ENCODE measurements at places on chromosomes 12 and 14. TPM values are rescaled to one million over a fixed set of nuclear protein-coding genes. Genes with fewer than 3 reads are reported as not detected.
A peak's percentile ranks its signal among the peaks of the same experiment; 100 is the strongest.

TSPAN9 gene
- 1.0 TPM for total RNA-seq

SLC16A7 gene
- total RNA-seq = 43.7 TPM

C12orf54 gene
- total RNA-seq = not detected

CRACR2A gene
- 27.0 TPM for total RNA-seq

CBLN3 gene
- total RNA-seq = 4.5 TPM

TM7SF3 gene
- 44.0 TPM for total RNA-seq

GRCh38 chr12:19904819-19905218 is 463.5 kb upstream of the PDE3A start:
- DNase-seq = no peak

- no peak for DNase-seq
Observed at GRCh38 chr12:89648211-89648930, 60.3 kb downstream of the ATP2B1 start.

DNA sequence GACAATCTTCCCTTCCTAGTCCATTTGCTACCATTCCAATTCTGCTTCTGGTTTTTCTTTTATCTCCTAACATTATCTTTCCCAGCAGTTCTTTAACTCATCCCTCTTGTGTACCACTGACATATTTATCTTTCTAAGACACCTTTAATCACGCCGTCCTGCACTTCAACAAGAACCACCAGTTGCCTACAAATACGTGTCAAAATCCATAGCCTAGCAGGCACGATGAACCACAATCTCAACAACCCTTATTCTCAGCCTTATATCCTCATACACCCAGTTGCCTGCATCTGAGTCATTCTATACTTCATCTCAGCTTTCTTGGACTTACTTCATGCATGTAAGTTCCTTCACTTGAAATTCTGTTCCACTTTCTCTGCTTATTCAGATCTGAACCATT is 16.4 kb upstream of the ST8SIA1 start:
- no peak for DNase-seq

- DNase-seq = peak; percentile 80
Observed at GRCh38 chr14:69708586-69709560, 58.1 kb upstream of the SRSF5 start.

DNA sequence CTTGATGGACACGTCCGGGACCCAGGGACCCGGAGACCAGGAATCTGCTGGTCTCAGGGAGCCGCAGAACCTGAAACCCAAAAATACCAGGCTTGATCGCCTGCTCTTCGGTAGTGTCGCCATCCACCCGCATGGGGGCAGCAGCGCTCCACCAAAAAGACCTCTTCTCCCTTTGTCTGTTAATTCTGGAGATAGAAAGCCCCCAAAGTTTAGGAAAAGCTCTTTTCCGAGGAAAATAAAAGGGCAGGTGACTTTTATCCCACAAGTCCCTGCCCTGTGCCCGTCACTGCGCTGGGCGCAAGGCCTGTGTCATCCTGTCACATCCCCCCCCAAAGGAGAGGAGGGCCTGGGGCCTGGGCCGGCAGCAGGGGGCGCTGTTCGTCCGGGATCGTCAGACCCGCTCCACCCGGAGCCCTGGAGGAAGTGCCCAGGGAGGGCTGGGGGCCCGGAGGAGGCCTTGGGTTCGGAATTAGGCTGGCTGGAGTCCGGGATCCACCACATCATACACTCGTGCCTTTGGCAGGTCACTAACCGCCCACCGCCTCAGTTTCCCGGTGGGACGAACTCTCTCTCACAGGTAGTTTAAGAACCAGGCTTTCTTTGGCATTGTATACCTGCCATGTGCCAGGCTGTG is 31.9 kb downstream of the DAD1 start:
- peak; percentile 97 for DNase-seq

DNA sequence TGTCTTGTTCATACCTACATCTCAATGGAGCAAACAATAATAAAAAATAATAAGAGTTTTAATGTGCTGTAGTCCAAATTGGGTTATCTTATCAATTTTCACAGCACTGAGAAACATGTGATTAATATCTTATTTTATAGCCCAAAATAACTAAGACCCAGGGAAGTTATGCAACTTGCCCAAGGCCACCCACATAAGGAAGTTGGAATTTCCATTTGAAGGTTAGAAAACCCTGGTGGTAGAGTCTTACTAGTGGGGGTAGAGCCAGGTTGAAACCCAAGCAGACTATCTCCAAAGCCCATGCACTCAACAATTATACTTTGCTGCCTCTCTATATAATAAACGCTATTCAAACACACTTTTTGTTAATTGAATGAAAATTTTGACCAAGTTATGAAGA is 270.0 kb upstream of the CAND1 start:
- no peak for DNase-seq

GRCh38 chr12:16175840-16176239 is 101.6 kb downstream of the SLC15A5 start:
- DNase-seq = no peak

- DNase-seq = no peak
Observed at GRCh38 chr12:116247377-116247776, 30.1 kb downstream of the MED13L start.

- DNase-seq = no peak
Observed at GRCh38 chr14:38762426-38762825, 340.6 kb downstream of the SEC23A start.

DNA sequence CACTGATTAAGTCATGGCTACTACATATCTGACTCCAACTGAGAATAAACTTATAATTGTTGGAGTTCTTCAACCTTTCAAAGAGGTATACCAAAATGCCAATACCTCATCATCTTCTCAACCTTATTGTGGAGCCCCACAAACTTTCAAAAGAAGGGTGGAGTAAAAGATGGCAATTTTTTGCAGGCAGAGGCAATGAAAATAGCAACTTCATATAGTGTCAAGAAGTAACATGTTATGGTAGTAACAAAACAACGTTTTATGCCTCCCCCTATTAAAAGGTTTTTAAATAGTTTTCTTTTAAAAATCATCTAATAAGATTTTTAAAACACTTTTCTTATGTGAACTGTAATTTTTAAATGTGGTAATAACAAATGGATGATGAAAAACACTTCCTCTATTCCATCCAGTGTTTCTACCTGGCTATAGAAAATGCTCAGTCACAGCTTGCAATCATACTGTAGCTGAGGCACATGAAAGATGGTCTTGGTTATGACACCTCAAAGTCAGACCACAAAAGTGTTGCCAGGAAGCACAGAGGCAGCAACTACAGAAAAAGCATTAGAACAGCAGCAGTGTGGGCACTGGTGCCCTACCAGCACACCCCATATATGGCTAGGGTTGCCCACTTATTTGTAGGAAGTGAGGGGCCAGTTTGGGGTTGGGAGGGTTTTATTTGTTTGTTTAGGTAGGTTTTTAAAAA is 7.0 kb downstream of the PPP1R12A start:
- DNase-seq = peak; percentile 84

DNA sequence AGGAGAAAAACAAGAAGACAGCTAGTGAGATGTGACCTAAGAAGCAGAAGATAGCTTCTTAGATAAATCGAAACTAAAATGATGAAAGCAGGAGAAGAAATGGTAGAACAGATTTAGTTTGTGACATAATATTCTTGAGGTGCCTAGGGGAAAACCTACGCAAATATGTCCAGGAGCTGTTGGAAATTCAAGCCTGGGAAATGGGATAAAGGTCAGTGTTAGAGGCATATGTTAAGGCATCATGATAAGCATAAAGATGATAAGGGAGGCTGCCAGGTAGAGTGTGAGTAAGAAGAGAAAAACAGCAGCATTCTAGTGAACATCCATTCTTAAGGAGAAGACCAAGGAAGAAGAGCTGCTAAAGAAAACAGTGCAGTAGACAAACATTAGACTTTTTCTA is 109.6 kb upstream of the LGR5 start:
- no peak for DNase-seq

GRCh38 chr12:89796798-89797382 is 88.3 kb upstream of the ATP2B1 start:
- no peak for DNase-seq
